ENCODE measurements at places on chromosomes 12 and 14.

DNA sequence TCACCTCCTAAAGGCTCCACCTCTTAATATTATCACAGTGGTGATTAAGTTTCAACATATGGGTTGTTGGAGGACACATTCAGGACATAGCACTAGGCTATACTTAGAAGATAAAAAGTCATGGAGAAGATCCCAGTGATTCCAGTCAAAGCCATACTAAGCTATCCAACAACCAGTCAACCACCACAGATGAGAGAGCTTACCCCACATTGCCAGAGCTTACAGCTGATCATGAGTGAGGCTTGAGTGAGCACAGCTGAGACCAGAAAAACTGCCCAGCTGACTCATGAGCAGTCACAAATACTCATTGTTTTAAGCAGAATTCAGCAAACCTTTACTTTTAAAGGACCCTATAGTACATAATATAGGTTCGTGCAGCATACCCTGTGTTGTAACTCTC is 85.1 kb downstream of the DRAM1 start:
- no peak for DNase-seq

DNA sequence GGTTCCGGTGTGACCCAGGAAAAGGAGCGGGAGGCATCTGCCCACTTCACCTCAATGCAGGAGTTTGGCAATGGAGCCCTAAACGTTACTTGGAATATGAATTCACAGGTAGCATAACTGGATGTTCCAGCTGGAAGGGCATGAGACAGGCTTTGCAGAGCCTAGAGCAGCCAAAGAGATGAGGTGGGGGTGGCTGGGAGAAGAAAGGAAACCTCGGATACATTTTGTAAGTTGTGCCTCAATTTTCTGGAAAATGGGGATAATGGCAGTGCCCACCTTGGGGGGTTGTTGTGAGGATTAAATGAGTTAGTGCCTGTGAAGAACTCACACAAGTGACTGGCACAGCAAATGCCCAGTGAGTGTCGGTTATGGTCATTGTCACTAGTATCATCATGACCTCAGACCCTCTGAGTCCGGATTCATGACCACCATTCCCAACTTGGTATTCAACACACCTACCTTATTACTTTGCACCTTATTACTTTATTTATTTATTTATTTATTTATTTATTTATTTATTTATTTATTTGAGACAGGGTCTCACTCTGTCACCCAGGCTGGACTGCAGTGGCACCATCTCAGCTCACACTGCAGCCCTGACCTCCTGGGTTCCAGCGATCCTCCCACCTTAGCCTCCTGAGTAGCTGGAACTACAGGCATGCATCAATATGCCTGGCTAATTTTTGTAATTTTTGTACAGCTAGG is 56.0 kb downstream of the CLMN start:
- no peak for DNase-seq

- no peak for DNase-seq
Observed at GRCh38 chr12:25256005-25256404, 5.3 kb upstream of the KRAS start.

DNA sequence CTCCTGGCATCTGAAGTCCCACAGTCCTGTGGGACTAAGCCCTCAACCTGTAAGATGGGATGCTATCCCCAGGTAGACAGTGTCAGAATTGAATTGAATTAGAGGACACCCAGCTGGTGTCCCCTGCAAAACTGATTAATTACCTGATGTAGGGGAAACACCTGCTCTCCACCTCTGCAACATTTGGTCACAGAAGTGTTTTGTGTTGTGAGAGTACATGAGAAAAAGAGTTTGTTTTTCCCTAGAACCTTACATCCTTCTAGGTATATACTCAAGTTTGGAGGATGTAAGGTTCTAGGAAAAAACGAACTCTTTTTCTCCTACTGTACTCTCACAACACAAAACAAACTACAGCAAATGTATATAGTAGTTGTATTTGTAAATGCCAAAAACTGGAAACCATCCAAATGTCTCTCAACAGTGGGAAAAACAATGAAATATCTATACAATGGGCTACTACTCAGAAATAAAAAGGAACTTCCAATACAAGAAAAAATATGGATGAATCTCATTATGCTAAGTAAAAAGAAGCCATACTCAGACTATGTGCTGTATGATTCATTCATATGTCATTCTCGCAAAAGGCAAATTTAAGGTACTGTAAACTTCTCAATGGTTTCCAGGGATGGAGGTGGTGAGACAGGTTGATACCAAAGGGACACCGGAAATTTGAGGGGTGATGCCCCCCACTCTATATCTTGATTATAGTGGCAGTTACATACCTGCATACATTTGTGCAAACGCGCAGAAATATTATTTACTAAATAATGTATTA is 160.7 kb downstream of the MED13L start:
- DNase-seq, result no peak

- DNase-seq, result no peak
Observed at GRCh38 chr14:101980251-101980650, 15.9 kb downstream of the DYNC1H1 start.

DNA sequence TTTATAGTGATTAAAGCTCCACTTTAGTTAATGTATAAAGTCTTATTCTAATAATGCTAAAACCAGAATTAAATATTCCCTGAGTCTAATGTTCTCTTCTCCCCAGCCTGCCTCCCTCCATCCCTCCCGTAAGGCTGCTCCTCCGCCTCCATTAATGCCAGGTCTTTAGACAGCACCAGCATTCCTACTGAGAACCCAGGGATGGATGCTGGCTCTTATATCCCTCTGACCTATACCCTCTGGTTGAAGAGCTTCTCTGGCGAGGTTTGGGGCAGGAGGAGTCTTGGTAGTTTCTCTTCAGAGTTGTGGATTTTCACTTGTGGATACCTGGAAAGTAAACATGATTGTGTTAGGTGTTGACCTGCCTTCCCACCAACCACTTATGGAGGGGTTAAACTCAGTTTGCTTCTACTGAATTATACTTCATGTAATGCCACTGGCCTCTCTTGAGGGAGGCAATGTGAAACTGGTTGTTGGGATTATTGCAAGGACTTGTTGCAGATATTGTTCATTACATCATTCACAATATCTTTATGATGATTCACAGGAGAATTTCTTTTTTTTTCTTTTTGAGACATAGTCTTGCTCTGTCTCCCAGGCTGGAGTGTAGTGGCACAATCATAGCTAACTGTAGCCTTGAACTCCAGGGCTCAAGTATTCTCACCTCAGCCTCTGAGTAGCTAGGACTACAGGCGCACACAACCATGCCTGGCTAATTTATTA is 11.1 kb upstream of the SMAGP start:
- DNase-seq, result no peak

DNA sequence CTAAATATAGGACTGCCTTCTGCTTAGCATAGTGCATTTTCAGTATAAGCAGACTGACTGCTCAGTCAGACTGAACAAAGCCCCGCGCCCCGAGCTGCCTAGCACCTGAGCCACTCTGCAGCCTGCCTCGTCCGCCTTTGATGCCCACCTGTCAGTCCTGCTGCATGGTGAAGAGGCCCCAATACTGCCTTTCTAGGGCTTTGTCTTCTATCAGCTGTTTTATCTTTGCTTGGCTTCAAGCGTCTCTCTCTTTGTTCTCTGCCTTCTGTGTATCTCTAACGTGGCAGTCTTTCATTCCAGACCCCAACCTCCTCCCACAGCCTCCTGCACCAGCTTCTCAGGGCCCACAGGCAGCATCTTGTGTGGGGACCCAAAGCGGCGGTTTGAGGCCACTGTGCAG is 1001.0 kb downstream of the VRK1 start:
- no peak for DNase-seq

- DNase-seq, result peak; percentile 1
Observed at GRCh38 chr14:82710267-82710841, 1176.7 kb upstream of the SEL1L start.

GRCh38 chr14:32596390-32596789 is 267.3 kb downstream of the AKAP6 start:
- no peak for DNase-seq

DNA sequence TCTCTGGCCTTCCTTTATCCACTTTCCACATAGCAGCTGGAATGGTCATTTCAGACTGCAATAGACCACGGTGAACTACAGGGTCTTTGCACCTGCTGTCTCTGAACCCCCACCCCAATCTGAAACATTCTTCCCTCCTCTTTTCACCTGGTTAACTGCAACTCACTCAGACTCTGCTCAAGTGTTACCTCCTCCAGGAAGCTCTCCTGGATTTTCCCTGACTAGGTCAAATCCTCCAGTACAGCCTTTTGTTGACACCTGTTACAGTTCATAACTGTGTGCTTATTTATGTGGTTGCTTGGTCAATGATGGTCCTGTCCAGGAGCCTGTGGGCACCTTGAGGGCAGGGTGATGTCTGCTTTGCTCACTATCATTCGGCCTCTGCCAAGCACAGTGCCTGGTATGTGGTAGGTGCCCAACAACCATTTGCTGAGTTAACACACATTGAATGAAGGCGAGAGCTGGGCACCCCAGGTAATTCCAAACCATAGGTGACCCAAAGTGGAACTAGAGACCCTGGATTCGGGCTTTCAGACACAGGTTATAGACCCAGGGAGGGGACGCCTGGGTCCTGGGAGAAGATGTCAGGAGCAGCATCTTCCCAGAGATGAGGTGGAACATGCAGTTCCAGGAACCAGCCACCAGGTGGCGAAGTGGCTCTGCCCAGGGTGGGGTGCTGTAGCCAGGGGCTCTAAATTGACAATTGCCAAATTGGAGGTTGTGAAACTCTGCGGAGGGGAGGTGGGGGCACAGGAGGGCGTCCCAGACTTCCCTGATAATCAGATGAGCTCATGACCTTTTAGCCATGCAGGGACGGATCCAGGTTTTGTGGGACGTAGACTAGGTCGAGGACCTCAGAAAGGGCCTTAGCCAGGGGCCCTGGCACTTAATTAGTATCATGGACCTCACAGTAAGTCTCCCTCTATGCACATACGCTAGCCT is 28.1 kb downstream of the TRPV4 start:
- DNase-seq, result peak; percentile 57

DNA sequence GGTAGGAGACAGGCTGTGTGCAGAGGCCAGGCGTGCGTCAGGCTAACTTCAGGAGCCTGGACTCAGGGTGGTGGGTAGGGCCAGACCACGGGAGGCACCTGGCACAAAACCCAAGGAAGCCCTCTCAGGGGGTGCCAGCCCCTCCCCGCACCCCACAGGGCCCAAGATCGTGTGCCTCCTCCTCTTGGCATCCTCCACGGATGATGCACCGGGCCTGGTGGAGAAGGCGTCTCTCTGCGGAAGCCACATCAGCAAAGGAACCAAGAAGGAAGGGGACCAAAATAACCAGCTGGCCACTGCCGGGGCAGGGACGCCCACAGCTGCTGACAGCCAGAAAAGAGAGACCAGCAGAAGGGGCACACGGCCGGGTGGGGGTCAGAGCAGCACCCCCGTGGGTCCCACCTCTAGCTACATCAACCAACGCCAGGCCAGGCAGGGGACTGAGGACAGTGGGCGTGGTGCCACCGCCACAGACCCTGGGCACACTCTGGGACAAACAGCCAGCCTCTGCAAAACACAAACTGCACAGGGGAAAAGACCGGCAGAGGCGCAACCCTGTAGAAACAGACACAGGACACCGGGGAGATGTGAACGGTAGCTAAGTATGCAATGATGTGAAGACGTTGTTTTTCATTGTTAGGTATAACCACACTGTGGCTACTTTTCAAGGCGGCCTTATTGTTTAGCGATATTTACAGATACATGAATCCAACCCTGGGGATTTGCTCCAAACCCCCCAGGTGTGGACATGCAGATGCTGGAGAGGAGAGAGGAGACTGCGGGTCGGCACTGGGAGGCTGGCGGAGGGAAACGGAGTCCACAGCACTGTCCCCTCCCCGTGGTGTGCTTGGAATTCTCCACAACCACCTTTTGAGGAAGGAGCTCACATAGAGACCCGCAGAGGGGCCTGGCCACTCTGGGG is 26.1 kb upstream of the C14orf180 start:
- no peak for DNase-seq

GRCh38 chr12:19669793-19670192 is 230.5 kb downstream of the AEBP2 start:
- no peak for DNase-seq

DNA sequence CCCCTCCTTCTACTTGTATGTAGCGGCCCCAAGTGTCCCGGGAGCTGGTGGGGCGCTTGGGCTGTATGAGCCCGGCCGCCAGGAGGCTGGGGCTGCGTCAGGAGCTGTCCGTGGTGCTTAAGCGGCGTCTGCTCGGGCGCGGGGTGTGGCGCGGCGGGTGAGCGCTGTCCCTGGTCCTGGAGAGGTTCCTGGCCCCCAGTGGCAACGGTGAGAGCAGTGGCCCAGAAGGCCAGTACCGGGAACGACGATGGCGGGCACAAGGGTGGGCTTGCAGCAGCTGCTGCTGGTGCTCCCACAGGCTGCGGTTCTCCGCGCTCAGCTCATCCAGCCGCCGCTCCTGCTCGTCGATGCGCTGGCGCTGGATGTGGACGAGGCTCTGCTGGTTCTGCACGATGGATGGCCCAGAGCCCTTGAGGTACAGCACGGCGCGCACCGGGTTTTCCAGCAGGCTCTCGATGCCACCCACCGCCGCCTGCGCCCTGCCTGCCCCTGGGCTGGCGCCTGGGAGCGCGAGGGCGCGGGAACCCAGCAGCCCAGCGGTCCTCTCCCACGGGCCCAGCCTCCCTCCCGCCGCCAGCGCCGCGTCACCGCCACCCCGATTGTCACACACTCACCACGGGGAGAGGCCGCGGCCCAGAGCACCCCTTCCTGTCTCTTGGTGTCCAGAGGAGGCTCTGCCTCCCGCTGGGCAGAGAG is 41.9 kb upstream of the FKBP4 start:
- peak; percentile 57 for DNase-seq
